Stimulated activated CD8-positive, alpha-beta memory T cell treated with anti-CD3 and anti-CD28 coated beads, Interleukin-2, amount 100 ng/mL, for 1 hour (primary cell): ENCODE measurements at places on chromosomes 7 and 10.

DNA sequence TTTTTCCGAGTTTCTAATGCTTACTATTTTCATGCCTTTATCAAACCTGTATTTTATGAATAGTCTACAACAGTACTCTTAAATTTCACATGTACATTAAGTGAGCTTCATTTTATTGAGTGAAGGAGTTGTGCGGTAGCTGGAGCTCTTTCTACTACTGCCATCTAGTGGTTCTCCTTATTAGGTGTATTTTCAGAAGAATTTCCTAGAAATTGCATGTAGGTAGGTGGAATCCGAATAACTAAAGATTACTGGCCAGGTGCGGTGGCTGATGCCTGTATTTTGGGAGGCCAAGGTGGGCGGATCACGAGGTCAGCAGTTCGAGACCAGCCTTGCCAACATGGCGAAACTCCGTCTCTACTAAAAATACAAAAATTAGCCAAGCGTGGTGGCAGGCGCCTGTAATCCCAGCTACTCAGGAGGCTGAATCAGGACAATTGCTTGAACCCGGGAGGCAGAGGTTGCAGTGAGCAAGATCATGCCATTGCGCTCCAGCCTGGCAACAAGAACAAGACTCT, 38.3 kb downstream of the LRRC72 start:
- no peak for DNase-seq

GRCh38 chr7:213324-213993, 21.1 kb downstream of the FAM20C start:
- no peak for DNase-seq

DNA sequence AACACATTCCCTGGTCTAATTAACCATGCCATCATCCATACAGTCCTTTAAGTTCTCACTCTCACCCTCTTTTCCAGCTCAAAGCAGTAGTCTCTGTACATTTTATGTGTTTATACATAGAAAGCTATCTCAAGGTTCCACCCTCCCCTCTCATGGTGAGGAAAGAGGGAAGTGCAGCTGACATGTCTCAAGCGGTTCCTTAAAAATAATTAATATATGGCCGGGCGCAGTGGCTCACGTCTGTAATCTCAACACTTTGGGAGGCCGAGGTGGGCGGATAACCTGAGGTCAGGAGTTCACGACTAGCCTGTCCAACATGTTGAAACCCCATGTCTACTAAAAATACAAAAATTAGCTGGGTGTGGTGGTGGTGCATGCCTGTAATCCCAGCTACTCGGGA, 36.7 kb downstream of the ZC3HAV1 start:
- no peak for DNase-seq

DNA sequence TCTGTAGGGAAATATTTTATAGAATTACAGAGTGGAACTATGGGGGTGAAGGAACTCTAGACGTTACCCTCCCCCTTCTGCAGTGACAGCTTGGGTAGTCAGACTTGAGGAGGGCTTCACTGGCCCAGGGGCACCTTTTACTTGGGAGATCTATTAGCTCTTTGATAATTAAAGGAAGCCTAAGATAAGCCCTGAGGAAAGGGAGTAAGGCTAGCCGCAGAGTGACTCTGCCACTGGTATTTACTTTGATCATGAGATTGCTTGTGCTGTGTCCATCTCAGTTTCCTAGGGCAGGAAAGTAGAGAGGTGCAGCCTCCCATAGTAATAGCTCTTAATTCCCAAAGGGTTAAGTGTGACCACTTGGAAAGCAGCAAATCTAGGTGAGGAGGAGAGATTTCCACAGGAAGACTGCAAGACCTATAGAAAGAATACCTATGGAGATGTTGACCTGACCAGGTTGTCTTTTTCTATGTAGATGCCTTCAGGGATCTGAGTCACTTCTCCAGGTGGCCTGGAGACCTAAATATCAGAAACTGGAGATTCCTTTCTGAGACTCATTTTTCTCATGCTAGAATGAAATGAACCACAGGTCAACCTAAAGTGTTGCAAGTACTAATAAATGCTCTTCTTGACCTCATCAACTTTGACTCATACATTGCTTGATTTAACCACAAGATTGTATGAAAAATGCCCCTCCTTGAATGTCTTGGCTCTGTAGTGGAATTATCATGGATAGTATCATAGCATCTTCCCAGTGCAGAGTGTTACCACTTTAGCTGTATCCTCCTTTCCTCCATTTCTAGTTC, 447.3 kb upstream of the GHITM start:
- DNase-seq: no peak

DNA sequence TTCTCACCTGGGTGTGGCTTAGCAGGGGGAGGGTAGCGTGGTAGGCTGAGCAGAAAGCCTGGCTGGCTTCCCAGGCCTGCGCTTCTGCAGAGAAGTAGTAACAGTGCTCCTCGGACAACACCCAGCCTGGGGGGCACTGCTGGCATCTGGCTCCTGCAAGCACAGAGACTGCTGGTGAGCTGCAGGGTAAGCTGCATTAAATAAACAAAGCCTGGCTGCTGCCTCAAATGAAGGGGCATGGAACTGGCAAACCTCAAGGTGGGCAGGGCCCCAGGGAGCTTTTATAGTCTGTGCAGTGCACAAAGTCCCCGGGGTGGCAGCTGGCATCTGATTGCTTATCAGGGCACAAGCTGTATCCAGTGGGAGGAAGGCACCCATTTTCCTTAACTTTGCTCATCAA, 3.9 kb downstream of the KLRG2 start:
- DNase-seq: no peak

GRCh38 chr7:28705350-28705749, 252.8 kb downstream of the TRIL start:
- DNase-seq: no peak

GRCh38 chr7:6453734-6454133, 6.0 kb upstream of the DAGLB start:
- DNase-seq: no peak

- no peak for DNase-seq
Observed at GRCh38 chr10:24681572-24682088, 42.1 kb downstream of the ARHGAP21 start.

GRCh38 chr10:130935897-130936550, 375.5 kb downstream of the TCERG1L start:
- DNase-seq: no peak

DNA sequence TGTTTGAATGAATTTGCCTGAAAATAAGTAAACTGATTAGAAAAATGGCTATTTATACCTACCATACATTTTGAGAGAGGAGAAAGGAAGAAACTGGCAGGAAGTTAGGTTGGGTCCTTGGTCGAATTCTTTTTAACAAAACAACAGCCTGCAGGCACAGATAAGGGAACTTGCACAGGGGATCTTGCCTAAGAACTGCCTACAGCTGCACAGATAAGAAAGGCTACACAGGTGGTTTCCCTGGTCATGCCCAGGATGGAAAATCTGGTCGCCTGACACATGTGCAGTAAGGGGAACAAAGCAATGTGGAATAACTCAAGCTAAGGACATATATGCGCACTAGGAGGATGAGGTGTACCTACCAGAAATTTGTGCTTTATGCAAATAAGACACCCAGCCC, 732.1 kb upstream of the POT1 start:
- no peak for DNase-seq

GRCh38 chr7:133364959-133365690, 112.2 kb downstream of the EXOC4 start:
- no peak for DNase-seq

DNA sequence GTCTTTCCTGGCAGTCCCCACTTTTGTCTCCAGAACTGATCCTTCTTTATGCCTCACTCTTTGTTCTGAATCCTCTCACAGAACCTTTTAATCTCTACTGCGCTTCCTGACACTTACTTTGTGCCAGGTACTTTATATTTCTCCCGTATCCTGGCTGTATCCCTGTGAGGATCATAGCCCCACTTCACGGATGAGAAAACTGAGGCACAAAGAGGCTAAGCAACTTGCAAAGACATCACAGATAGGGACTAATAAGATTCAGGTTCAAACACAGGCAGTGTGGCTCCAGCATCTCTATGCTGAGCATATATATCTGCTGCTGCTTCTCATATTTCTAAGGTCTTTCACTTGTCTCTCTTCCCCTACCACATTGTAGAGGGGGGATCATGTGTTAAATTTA, 116.7 kb downstream of the CHN2 start:
- no peak for DNase-seq

DNA sequence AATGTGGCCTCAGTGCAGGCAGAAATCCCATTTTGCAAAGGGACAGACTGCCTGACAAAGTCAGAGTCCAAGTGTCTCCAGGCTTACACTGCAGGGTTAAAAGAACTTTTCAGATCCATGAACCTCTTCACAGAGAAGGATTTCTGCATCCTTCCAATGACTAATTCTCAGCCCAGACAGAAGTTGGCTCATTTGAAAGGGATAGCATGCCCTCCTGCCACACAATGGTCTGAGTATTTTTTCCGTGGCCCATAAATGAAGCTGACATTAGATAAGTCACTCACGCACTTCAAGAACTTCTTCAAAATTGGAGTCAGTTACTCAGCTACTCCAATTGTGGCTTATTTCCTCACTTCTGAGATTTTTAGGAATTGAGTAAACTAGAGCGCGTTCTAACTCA, 170.2 kb downstream of the PLXNA4 start:
- no peak for DNase-seq

DNA sequence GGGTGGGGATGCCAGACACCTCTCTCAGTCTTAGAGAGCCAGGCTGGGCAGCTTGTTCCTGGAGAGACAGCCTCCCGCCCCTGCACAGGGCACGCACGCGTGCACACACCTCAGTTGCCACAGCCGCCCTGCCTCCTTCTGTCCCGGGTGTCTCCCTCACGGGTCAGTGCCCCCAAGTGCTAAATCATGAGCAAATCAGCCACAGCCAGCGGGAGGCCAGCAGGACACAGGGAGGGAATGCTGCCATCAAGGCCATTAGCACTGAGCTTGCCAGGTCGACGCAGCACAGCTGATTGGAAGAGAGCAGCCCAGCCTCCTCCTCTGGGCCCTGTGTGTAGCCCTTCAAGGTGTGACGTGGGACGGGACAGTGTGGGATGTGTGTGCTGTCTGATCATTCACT, 130.4 kb downstream of the CDH23 start:
- DNase-seq: no peak

DNA sequence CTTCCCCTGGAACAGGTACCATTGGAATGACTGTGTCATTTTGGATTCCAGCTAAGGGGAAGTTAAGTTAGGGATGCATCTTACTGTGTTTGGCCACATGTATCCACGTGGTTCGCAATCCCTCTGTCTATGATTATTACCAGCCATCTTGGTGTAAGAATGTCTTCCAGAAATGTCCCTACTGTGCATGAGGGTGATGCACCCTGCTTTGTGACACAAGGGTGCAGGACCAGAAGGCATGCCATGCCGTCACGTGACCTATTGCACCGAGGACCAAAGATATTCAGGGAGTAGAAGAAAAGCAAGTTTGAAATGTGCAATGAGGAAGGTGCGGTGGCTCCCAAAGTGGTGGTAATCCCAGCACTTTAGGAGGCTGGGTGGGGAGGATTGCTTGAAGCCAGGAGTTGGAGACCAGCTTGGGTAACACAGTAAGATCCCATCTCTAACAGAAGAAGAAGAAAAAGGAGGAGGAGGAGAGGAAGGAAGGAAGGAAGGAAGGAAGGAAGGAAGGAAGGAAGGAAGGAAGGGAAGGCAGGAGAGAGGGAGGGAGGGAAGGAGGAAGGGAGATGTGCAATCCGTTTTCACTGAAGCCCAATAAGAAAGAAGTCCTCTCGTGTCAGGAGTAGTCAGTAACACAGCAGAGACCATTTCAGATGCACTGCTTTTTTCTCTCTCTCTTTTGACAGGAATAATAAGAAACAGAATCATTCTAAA, 42.5 kb upstream of the USP6NL start:
- DNase-seq: no peak

- DNase-seq: no peak
Observed at GRCh38 chr7:23474829-23475575, 4.7 kb upstream of the IGF2BP3 start.

GRCh38 chr7:155173905-155174304, 103.8 kb downstream of the HTR5A start:
- DNase-seq: no peak

DNA sequence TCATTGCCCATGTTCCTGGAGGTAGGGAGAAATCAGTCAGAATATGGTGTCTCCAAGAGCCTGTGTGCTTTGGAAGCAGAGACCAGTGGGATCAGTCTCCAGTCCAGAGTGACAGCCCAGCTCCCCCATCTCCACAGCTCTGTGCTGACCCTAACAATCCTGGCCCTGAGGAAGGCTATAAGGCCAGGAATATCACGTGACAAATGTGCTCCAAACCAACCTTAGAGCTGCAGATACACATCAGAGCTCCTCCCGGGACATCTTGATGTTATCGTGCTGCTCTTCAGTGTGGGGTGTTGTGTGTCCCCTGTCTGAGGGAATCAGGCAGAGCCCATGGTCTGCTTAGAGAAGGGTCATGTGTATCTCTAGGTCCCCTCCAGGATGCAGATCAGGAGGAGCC, 15.2 kb downstream of the DMBT1 start:
- no peak for DNase-seq

DNA sequence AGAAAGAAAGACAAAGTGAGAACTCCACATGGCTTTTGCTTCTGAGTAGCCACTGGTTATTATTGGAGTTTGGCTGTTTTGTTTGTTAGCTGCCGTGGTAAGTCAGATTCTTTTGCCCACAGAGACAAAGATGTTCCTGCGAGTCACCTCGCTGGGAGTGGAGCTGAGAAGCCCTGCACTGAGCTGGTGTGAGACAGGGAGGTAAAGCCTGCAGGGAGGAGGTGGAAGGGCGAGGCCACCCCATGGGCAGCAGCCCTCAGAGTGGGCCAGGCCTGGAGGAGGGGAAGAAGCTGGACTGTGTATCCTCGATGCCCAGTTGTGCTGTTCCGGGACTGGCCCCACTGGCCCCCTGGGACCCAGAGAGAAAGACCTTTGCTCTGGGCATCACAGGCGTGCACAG, 14.3 kb upstream of the NOM1 start:
- DNase-seq: no peak

DNA sequence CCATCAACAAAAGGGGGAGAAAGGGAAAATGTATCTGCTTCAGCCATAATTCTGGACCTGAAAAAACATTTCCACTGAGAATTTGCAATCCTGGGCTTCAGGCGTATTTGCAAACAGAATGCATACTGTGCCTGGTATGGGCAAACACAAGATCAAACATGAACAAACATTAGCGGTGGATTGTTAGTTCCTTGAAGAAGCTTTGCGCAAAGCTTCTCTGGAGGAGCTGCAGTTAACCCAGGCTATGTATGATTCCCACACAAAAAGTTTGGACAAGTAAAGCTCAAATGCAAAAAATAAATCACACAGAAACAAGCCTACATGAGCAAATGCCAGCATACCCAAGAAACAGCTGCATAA, 20.4 kb upstream of the HILPDA start:
- no peak for DNase-seq

GRCh38 chr7:1567896-1568510, 1.8 kb downstream of the PSMG3 start:
- DNase-seq: no peak

DNA sequence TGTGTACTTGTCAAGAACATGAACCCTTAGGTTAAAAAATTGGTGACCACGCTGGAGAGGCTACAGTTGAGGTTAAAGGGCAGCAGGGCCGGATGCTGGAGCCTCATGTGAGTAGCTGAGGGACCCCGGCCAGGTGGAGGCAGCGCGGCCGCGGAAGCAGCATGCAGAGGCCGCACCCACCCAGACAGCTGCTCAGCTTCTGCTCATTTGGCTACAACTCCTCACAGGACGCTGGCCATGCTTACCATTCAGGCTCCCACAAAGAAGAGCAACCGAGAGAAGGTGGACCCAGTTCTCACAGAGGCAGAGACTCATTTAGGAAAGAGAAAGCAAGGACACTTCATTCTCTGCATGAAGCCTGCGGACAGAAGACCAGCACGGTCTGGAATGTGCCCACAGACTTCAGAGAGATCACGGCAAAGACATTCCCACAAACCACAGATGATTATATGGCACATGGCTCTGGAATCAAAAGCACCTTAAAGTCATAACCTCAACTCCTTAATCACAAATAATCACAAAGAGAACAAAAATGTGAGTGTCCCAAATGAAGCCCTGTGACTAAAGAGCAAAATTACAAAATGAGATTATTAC, 94.4 kb downstream of the VOPP1 start:
- DNase-seq: no peak
